ENCODE measurements at places on chromosomes 12 and 14. TPM values are rescaled to one million over a fixed set of nuclear protein-coding genes. Genes with fewer than 3 reads are reported as not detected.

TRIM9 gene
- total RNA-seq, result 0.43 TPM

CYP27B1 gene
- 0.80 TPM for total RNA-seq

SGPP1 gene
- 18.2 TPM for total RNA-seq

DNM1L gene
- 143 TPM for total RNA-seq

POTEG gene
- not detected for total RNA-seq

C12orf75 gene
- total RNA-seq, result 81.3 TPM

P2RX7 gene
- total RNA-seq, result 3.2 TPM

TGM1 gene
- 1.1 TPM for total RNA-seq

CACNA1C gene
- total RNA-seq, result not detected

KLRG1 gene
- total RNA-seq, result 12.6 TPM

TBX3 gene
- 0.53 TPM for total RNA-seq

ACSM4 gene
- total RNA-seq, result not detected

DCAF5 gene
- total RNA-seq, result 29.0 TPM

CLEC7A gene
- total RNA-seq, result not detected

SMIM41 gene
- not detected for total RNA-seq

SEC23A gene
- total RNA-seq, result 385 TPM

MBIP gene
- total RNA-seq, result 16.0 TPM

THAP2 gene
- 4.9 TPM for total RNA-seq

MANSC4 gene
- total RNA-seq, result 0.14 TPM

ART4 gene
- 28.2 TPM for total RNA-seq

HVCN1 gene
- total RNA-seq, result 4.7 TPM

MAPKAPK5 gene
- 48.2 TPM for total RNA-seq

TMPRSS12 gene
- not detected for total RNA-seq

KCNJ8 gene
- not detected for total RNA-seq

CLECL1 gene
- not detected for total RNA-seq

LRRIQ1 gene
- 0.72 TPM for total RNA-seq

DNAH10 gene
- total RNA-seq, result under 0.01 TPM

ANO2 gene
- 12.6 TPM for total RNA-seq

PPTC7 gene
- 27.0 TPM for total RNA-seq

GIT2 gene
- total RNA-seq, result 79.8 TPM

CELA1 gene
- total RNA-seq, result not detected

EFS gene
- not detected for total RNA-seq

EPYC gene
- total RNA-seq, result not detected

CEBPE gene
- total RNA-seq, result not detected

TPPP2 gene
- total RNA-seq, result not detected

RFX4 gene
- total RNA-seq, result not detected

IFT43 gene
- 26.9 TPM for total RNA-seq

DMAC2L gene
- 8.2 TPM for total RNA-seq

MAP3K12 gene
- total RNA-seq, result 26.9 TPM

TMEM119 gene
- total RNA-seq, result not detected

GARIN6 gene
- total RNA-seq, result not detected

MIP gene
- total RNA-seq, result not detected

ZDHHC22 gene
- not detected for total RNA-seq

CCDC175 gene
- not detected for total RNA-seq
